Activated CD8-positive, alpha-beta T cell treated with anti-CD3 and anti-CD28 coated beads for 36 hours (primary cell): ENCODE measurements at places on chromosomes 5 and 9. TPM values are rescaled to one million over a fixed set of nuclear protein-coding genes. Genes with fewer than 3 reads are reported as not detected.

SAPCD2 gene
- 13.7 TPM for total RNA-seq

RLN2 gene
- 4.0 TPM for total RNA-seq

AK1 gene
- total RNA-seq: 14.8 TPM

DNA sequence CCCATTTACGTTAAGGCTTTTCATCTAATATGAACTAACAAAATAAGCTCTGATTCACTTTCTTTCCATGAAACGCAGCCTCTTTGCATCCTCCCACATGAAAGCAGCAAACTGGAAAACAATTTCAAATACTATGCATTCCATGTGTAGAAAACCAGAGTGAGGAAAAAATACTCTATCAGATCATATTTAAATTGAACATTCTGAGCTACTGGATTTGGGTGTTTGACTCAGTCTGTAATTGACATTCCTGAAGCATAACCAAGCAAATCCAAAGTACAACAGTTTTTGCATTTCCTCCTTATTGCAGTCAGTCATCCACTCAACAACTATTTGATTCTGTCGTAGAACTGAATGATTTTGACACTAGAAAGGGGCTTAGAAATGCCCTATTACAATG, 399.1 kb upstream of the NMUR2 start:
- H3K4me3 ChIP-seq: no peak overlapping the region
- no peaks in the 10 kb centered on the region for H3K36me3 ChIP-seq
- H3K4me1 ChIP-seq: no peaks in the 10 kb centered on the region
- no peak for DNase-seq
- no peak overlapping the region for H3K27ac ChIP-seq

FOXD4L5 gene
- 0.11 TPM for total RNA-seq

DNAH5 gene
- total RNA-seq: not detected

CNTLN gene
- total RNA-seq: 0.40 TPM

DAPK1 gene
- 1.7 TPM for total RNA-seq

VCAN gene
- not detected for total RNA-seq

GRCh38 chr5:69209602-69210001, 20.2 kb downstream of the CENPH start:
- no peaks in the 10 kb centered on the region for H3K4me1 ChIP-seq
- peaks cover 26% of the 10 kb centered on the region for H3K36me3 ChIP-seq
- H3K27ac ChIP-seq: no peak overlapping the region
- H3K4me3 ChIP-seq: no peak overlapping the region

- no peaks in the 10 kb centered on the region for H3K4me1 ChIP-seq
- no peaks in the 10 kb centered on the region for H3K27me3 ChIP-seq
- H3K27ac ChIP-seq: no peak overlapping the region
- DNase-seq: no peak
- no peak overlapping the region for H3K4me3 ChIP-seq
- H3K36me3 ChIP-seq: no peaks in the 10 kb centered on the region
Observed at GRCh38 chr5:17481378-17481777, 16.7 kb upstream of the TAF11L2 start.

- no peak for DNase-seq
- no peak overlapping the region for H3K4me3 ChIP-seq
- no peak overlapping the region for H3K27ac ChIP-seq
- peaks cover 18% of the 10 kb centered on the region for H3K4me1 ChIP-seq
- peaks cover 28% of the 10 kb centered on the region for H3K36me3 ChIP-seq
- no peaks in the 10 kb centered on the region for H3K27me3 ChIP-seq
Observed at GRCh38 chr5:177169271-177169670, 35.7 kb downstream of the NSD1 start.

DNA sequence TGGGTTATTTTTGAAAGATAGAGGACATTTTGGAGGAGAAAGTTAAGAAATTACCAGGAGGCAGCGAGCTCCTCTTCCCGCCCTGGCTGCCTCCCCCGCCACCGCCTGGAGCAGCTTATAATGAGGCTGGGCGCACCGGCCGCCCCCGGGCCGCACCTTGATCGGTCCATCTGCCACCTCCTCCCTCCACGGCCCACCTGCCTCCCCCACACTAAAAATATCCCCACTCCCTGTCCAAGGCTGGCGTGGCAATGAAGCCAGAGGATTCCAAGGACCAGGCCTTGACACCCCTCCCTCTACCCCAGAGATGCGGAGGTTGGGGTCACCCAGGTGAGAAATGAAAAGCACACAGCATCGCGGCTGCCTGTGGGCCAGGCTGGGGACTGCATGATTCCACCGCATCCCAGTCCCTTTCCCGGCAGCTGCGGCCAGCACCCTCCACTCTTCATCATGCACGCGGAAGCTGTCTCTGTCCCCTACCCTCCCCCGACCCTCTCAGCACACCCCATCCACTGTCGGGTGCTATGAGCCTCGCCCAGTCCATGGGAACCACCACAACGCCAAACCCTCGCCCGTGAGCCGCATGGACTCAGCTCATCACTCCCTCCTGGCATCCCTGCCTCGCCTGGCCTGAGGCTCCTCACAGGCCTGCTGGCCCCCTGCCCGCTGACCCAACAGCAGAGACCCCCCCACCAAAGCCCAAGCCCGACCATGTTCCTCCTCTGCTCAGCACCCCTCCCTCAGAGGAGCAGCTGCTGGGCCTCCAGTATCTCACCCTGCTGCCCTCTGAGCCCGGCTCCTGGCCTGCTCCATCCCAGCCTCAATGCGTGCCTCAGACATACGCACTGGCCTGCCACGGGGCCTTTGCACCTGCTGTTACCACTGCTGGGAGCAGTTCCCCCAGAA, 50.0 kb downstream of the SARDH start:
- no peaks in the 10 kb centered on the region for H3K27me3 ChIP-seq
- no peak overlapping the region for H3K27ac ChIP-seq
- H3K4me1 ChIP-seq: peaks cover 20% of the 10 kb centered on the region
- no peak overlapping the region for H3K4me3 ChIP-seq

PCDHB8 gene
- not detected for total RNA-seq

CLTA gene
- 119 TPM for total RNA-seq

CARTPT gene
- not detected for total RNA-seq

DNA sequence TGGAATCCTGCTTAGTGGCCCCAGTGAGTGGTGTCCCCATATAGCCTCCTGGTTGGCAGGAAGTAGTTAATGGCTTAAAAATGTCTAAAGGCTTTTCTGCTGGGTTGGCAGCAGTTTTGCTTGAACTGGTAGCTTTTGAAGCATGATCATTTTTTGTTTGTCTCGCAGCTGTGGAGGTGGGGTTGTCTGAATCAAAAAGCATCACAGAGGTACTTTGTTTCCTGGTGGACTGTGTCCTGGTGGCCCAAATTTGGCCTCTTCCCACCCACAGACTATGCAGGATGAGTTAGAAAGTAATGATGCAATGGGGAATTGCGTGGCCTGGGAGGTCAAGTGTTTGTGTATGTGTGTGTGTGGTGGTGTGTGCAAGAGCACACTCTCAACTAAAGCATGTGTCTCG, 322.7 kb downstream of the ARHGEF28 start:
- H3K36me3 ChIP-seq: no peaks in the 10 kb centered on the region
- no peaks in the 10 kb centered on the region for H3K4me1 ChIP-seq

- H3K4me3 ChIP-seq: no peak overlapping the region
- DNase-seq: no peak
- H3K27ac ChIP-seq: no peak overlapping the region
Observed at GRCh38 chr5:132781029-132781428, 4.0 kb upstream of the SEPTIN8 start.

EPB41L4A gene
- 0.25 TPM for total RNA-seq

PHF24 gene
- 0.11 TPM for total RNA-seq

DNA sequence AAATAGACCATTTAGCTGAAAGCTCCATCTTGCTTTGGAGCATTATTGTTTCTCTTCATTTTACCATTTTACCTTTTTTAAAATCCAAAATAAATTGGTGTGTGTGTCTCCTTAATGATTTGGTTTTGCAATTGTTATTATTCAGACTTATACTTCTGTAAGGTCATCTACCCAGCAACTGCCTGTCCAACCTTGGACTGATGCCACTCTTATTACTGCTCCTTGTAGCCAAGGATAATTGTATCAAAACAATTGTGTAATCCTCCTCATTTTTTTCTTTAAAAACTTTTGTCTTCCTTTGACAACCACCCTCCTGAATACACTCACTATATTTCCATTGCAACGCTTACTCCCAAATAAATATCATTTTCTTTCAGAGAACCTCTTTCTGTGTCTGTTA, 30.3 kb upstream of the HMGCR start:
- no peak for DNase-seq
- H3K36me3 ChIP-seq: no peaks in the 10 kb centered on the region
- no peaks in the 10 kb centered on the region for H3K4me1 ChIP-seq
- no peak overlapping the region for H3K27ac ChIP-seq

GLRA1 gene
- total RNA-seq: not detected

GRCh38 chr5:14138608-14139540, 4.3 kb upstream of the TRIO start:
- H3K27ac ChIP-seq: no peak overlapping the region
- no peak overlapping the region for H3K4me3 ChIP-seq
- H3K36me3 ChIP-seq: no peaks in the 10 kb centered on the region
- DNase-seq: no peak
- peaks cover 35% of the 10 kb centered on the region for H3K27me3 ChIP-seq

- peaks cover 4% of the 10 kb centered on the region for H3K4me1 ChIP-seq
- H3K27ac ChIP-seq: no peak overlapping the region
- H3K4me3 ChIP-seq: no peak overlapping the region
- peaks cover 19% of the 10 kb centered on the region for H3K27me3 ChIP-seq
- DNase-seq: no peak
- no peaks in the 10 kb centered on the region for H3K36me3 ChIP-seq
Observed at GRCh38 chr5:132797651-132798050, 15.5 kb upstream of the SOWAHA start.

TAF11L5 gene
- not detected for total RNA-seq

GRCh38 chr5:86625148-86625547, 7.4 kb downstream of the COX7C start:
- H3K27me3 ChIP-seq: peaks cover 5% of the 10 kb centered on the region
- no peak overlapping the region for H3K27ac ChIP-seq
- peaks cover 25% of the 10 kb centered on the region for H3K36me3 ChIP-seq

DNA sequence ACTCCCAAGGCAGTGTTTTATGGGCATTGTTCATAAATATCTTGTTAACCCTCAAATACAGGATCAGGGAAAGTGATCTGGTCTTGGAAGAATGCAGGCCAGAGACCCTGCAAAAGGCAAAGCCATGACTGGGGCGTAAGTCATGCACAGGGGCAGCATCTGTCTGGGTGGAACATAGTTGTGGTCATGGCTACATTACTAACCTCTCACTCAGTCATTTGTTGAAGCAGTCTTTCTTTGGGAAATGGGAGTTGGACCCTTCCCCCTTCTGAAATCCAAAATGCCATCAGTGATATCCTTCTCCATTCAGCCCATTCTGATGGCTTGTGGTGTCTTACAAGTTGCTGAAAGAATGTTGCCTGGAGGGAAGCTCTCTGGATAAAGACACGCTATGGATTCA, 68.1 kb downstream of the GDNF start:
- H3K4me1 ChIP-seq: no peaks in the 10 kb centered on the region
- peaks cover 6% of the 10 kb centered on the region for H3K36me3 ChIP-seq
- no peaks in the 10 kb centered on the region for H3K27me3 ChIP-seq
- no peak overlapping the region for H3K4me3 ChIP-seq
- no peak overlapping the region for H3K27ac ChIP-seq

IL4 gene
- 1.4 TPM for total RNA-seq

- H3K27me3 ChIP-seq: peaks cover 8% of the 10 kb centered on the region
- no peak overlapping the region for H3K4me3 ChIP-seq
- no peak overlapping the region for H3K27ac ChIP-seq
- DNase-seq: no peak
Observed at GRCh38 chr9:126154182-126154827, 172.3 kb upstream of the MVB12B start.

CDX1 gene
- total RNA-seq: not detected

COL15A1 gene
- 0.07 TPM for total RNA-seq

- no peak overlapping the region for H3K4me3 ChIP-seq
- H3K4me1 ChIP-seq: no peaks in the 10 kb centered on the region
- DNase-seq: peak; percentile 3
- no peaks in the 10 kb centered on the region for H3K27me3 ChIP-seq
- H3K36me3 ChIP-seq: no peaks in the 10 kb centered on the region
Observed at GRCh38 chr5:126234563-126235195, 188.5 kb upstream of the GRAMD2B start.

DNA sequence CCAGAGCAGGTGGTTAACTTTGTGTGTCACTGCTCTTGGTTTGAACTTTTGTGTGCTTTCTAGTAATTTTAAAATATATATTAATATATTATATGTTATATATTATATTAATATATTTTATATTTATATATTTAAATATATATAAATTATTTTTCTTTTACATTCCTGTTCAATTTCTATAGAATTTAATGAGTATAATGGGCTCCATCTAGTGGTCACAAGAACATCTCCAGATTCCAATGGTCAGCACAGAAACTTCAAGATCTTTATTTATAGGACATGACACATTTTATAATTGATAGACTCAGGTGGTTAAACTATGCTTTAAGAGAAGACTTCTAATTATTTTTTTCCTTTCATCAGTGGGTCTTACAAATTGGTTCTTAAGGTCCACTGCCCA, 39.1 kb downstream of the COL23A1 start:
- H3K36me3 ChIP-seq: no peaks in the 10 kb centered on the region
- H3K27me3 ChIP-seq: no peaks in the 10 kb centered on the region
- no peaks in the 10 kb centered on the region for H3K4me1 ChIP-seq
- no peak overlapping the region for H3K4me3 ChIP-seq
- DNase-seq: no peak

- no peaks in the 10 kb centered on the region for H3K36me3 ChIP-seq
- no peak for DNase-seq
- no peaks in the 10 kb centered on the region for H3K27me3 ChIP-seq
- no peak overlapping the region for H3K4me3 ChIP-seq
Observed at GRCh38 chr9:72577212-72577753, 55.9 kb downstream of the TMC1 start.

- H3K27me3 ChIP-seq: no peaks in the 10 kb centered on the region
- no peak overlapping the region for H3K4me3 ChIP-seq
- H3K36me3 ChIP-seq: no peaks in the 10 kb centered on the region
Observed at GRCh38 chr5:180602481-180603075, 11.3 kb upstream of the SCGB3A1 start.

GRCh38 chr9:103301051-103301450, 305.9 kb downstream of the CYLC2 start:
- no peak overlapping the region for H3K27ac ChIP-seq
- H3K27me3 ChIP-seq: no peaks in the 10 kb centered on the region
- no peaks in the 10 kb centered on the region for H3K36me3 ChIP-seq
- H3K4me3 ChIP-seq: no peak overlapping the region
- no peak for DNase-seq

ZFP37 gene
- 1.4 TPM for total RNA-seq
